ENCODE measurements at places on chromosomes 7 and 10.

GRCh38 chr10:74167443-74167842, 16.4 kb downstream of the ADK start:
- peaks cover 19% of the 10 kb centered on the region for H3K4me1 ChIP-seq
- no peak overlapping the region for H3K27ac ChIP-seq
- no peaks in the 10 kb centered on the region for H3K27me3 ChIP-seq
- H3K36me3 ChIP-seq, result no peaks in the 10 kb centered on the region
- DNase-seq, result no peak

GRCh38 chr10:112843623-112844022, 106.4 kb upstream of the TCF7L2 start:
- no peaks in the 10 kb centered on the region for H3K4me1 ChIP-seq
- no peaks in the 10 kb centered on the region for H3K36me3 ChIP-seq
- no peak for DNase-seq
- H3K27me3 ChIP-seq, result no peaks in the 10 kb centered on the region

- no peak for DNase-seq
- H3K36me3 ChIP-seq, result no peaks in the 10 kb centered on the region
These were observed 55.9 kb upstream of the INPP5A start for GRCh38 chr10:132481690-132482089.

- no peaks in the 10 kb centered on the region for H3K36me3 ChIP-seq
- peaks cover 22% of the 10 kb centered on the region for H3K27me3 ChIP-seq
- H3K27ac ChIP-seq, result no peak overlapping the region
- DNase-seq, result no peak
These were observed 9.2 kb upstream of the GSAP start for GRCh38 chr7:77425101-77426051.
